CD4-positive, alpha-beta T cell treated with Interleukin-6 at 100 ng/mL for 8 hours (primary cell): ENCODE measurements at places on chromosomes 5 and 9.

DNA sequence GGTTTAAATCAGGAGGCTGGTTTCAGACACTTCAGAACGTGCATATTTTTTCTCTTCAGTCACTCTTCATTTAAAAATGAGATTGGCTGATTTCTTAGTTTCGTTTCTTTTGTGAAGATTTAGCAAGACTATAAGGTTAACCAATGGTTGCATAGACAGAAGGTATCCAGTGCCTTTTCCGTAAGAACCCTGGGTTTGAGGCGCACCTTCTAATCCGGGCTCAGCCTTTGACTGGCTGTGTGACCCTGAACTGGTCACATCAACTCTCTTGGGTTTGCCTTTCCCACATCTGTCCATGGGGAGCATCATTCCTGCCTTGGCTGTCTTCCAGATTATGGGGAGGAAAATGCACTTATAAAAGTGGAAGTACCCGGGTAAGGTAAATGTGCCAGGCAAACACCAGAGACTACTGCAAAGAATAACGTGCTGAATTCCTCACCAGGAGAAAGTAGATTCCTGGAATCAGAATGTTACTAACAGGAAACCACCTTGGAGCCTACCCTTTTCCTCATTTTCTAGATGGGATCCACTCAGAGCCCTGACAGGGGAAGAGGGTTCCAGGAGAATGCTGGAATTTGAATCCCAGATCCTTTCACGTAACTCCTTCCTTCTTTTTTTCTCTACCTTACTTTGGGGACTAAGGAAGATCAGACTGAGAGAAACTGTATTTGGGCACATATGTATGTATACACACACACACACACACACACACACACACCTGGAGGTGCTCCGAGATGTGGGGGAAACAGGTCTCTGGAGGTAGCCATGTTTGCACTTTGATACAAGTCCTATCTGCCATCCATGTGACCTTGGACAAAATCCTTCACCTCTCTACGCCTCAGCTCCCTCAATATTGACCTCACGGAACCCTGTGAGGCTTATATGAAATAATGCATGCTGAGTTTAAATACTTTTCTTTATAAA is 6.8 kb downstream of the HAND1 start:
- DNase-seq: no peak

- no peak for DNase-seq
Observed at GRCh38 chr5:50725800-50726474, 59.5 kb downstream of the PARP8 start.

GRCh38 chr5:123705741-123706140 is 193.8 kb downstream of the CSNK1G3 start:
- DNase-seq: no peak

GRCh38 chr5:122774519-122774860 is 390 bp upstream of the SNX2 start:
- DNase-seq: no peak

DNA sequence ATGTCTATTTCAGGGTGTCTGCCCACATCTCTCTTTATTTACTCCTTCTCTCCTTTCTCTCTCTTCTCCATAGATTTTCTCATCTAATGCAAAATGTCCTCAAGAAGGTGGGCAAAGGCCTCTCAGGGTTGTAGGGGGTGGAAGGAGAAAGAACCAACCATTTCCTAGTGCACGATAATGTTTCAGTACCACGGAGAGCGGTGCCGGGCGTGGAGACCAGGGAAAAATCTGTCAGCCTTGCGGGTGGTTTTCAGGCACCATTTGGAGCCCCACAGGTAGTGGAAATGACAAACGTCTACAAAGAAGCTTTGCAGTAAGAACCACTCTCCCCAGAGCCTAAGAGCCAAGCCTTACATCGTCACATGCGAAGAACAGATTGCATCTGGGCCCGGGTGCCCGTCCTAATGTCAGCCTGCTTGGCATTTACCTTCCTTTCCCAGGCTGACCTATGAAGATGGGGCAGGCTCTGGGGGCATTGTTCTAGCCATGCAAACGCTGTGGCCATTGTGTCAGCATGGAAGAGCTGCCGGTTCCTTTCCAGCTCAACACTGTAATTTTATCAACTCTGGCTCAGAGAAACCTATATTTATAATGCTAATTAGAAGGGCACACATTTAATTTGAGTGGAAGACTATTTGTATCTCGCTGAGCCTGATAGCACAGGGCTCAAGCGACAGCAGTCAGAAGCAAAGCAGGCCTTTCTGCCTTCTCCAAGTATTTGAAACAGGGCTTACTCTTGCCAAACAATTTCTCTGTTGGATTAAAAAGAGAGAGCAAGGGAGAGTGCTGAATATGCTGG is 430.1 kb upstream of the WWC1 start:
- no peak for DNase-seq

GRCh38 chr5:80302636-80303035 is 17.2 kb upstream of the SPZ1 start:
- DNase-seq: no peak

DNA sequence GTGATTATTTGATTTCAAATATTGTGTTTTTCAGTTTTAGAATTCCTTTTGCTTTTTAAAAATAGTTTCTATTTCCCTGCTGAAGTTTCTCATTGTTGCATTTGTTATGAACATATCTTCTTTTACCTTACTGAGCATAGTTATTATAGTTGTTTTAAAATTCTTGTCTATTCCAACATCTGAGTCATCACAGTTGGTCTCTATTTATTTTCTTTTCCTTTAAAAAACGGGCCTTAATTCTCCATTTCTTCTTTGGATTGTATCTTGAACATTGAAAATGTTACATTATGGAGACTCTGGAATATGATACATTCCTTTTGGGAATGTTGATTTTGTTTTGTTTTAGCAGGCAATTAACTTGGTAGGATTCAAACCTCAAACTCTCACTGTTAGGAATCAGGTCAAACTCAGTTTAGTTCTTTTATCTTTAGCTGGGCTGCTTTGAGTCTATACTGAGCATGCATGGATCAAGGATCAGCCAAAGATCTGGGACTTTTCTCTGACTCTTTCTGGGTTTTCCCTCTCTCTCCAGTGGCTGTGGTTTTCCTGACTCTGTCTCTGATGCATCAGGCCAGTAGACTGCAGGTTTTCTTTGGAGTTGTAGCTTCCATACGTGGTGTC is 70.3 kb downstream of the TEK start:
- DNase-seq: no peak

DNA sequence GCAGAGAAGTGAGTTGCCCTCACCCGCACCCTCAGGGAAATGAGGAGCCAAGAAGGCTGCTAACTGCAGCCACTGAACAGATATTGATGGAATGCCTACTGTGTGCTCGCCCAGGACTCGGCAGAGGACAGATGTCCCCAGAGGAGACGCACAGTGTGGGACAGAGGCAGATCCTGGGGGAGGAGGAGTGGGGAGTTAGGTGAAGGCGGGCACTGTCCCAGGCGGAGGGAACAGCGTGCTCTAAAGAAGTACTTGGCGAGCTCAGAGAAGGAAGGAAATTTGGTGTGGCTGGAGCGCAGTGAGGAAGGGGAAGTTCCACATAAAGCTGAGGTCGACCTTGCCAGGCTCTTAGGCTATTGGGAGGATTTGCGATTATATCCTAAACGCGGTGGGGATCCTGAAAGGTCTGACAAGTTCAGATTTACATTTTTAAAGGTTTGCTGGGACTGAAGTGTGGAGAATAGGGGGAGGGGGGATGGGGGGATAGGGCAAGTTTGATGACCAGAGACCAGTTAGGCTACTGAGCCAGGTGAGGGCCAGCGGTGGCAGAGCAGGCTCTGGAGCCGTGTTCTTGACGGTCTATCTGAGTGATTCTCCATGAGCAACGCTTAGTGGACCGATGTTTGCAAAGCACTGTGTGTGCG is 23.6 kb upstream of the CERCAM start:
- no peak for DNase-seq

DNA sequence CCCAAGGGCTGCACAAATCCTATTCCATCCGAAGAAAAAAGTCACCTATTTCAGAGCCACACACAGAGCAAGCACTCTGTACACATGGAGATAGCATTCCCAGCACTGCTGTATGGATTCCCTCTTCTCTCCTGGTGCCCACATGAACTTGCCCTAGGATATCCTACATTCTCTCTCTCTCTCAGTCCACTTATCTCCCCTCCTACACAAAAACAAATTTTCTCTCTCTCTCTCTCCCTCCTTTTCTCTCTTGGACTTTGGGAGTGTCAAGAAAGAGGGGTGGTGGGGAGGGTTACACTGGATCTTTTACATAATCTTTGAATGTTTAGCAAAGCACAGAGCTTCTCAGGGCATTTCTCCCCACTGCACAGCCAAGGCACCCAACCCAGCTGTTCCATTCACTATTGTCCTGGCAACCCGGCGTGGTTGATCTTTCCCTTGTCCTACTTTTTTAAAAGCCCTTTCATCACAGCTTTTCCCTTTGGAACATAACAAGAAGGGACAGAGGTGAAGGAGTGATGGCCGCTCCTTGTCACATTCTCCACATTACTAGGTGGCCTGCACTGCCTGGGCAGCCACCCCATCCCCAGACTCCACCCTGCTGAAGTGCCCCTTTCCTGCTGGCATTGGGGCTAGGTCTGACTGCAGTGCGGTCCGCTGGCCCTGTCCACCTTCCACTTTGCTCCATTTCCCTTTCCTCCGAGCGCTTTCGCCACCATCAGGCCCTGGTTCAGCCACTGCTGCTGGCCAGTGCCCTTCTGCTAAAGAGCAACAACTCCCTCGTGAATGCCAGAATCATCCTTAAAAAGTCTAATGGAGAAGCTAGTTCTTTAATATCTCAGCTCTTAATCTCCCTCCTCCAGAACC is 22.2 kb upstream of the SLC1A3 start:
- DNase-seq: no peak

GRCh38 chr9:133436681-133437080 is 14.5 kb downstream of the ADAMTS13 start:
- no peak for DNase-seq

- DNase-seq: no peak
Observed at GRCh38 chr9:130500340-130501180, 55.8 kb downstream of the ASS1 start.

DNA sequence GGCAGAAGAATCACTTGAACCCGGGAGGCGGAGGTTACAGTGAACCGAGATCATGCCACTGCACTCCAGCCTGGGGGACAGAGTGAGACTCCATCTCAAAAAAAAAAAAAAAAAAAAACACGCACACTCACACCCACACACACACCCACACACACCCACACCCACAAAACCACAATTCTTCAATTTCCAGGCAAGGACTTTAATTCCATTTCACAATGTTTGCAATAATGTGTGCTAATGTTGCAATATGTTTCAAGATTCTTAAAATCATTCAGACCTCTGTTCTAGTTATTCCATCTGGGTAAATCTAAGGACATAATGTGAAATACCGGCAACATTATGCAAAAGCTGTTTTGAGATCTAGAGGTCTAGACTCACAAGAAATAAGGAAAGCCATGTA is 28.3 kb downstream of the CCDC69 start:
- DNase-seq: no peak

- DNase-seq: no peak
Observed at GRCh38 chr9:135341612-135342169, 137.9 kb upstream of the PPP1R26 start.

- no peak for DNase-seq
Observed at GRCh38 chr9:89376741-89377351, 58.5 kb downstream of the SECISBP2 start.

DNA sequence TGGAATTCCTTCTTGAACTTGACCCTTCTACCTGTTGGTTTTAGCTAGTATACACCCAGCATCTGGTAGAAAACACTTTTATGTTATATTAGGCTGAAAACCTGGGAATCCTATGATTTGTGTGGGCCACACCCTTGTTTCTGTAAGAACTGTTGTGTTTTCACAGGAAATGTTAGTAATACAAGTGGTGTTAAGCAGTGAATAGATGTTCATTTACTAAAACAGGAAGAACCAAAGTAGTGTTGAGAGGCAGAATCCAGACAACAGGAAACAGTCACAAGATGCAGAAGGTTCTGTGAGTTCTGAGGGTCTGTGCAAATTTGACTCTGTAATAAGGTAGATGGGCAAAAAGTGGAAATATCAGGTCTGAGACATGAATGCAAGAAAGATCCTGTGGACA is 73.0 kb upstream of the RAI14 start:
- DNase-seq: no peak

DNA sequence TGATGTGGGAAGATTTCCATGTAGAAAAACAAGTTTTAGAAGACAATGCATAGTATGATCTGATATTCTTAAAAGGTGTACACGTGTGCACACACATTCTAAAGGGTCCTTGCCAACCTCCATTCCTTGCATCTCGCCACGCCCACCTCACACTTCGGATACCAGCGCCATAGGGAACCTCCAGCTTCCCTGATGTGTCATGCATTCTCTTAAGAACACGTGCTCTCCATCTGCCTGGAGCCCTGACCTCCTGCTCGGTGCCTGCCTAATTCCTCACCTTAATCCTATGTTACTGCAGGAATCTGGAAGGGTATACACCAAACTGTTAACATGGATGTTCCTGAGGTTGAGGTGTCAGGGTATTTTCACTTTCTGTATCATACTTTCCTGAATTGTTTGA is 63.1 kb downstream of the PTCD2 start:
- DNase-seq: no peak

- no peak for DNase-seq
Observed at GRCh38 chr9:133167769-133168168, 4.1 kb upstream of the GBGT1 start.

DNA sequence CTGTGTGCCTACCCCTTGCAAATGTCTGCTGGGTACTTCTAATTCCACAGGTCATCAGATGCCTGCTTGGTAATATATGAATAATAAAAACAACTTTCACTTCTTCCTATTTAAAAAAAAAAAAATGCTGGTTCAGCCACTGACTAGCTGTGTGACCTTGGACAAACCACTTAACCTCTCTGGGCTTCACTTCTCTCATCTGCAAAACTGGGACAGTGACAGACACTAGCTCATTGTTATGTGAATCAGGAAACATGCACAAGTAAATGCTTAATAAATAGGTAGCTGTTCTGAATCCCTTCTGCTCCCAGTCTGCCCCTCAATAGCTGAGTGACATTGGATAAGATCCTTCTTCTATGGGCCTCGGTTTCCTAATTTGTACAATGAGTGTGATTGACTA is 62.6 kb upstream of the HAND1 start:
- DNase-seq: no peak

- no peak for DNase-seq
Observed at GRCh38 chr9:83396813-83397212, 141.4 kb downstream of the FRMD3 start.

DNA sequence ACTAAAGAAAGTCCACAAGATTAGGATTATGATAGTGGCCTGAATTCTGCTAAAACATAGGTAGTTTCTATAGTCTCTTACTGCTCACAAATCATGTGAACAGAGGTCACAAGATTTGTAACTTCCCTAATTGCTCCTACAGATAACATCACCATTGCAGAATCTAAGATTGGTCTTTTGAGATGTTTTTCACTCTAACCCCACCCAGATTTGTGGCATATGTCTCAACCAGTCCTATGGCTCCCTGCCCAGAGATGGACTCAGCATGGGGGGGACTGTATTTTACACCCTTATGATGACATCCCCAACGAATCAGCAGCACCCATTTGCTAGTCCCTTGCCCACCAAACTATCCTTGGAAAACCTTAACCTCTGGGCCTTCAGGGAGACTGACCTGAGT is 1046.2 kb downstream of the CDH12 start:
- DNase-seq: no peak

DNA sequence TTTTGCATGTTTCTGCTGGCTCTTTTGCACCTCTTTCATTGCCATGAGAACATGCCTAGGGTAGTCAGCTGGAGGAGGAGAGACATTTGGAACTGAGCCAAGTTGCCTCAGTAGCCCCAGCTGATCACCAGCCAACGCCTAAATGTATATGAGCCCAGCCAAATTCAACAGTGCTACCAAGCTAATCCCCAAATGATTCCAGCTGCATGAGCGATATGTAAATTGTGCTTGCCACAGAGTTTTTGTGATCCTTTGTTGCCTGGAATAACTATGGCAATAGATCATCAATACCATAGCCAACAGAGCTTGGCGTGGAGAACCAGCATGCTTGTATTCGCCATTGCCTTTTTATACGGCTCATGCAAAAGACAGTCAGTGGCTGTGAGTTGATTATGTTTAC is 110.5 kb downstream of the PRDM6 start:
- DNase-seq: no peak
